HT1080 (cell line): ENCODE measurements at places on chromosomes 2 and 18. TPM values are rescaled to one million over a fixed set of nuclear protein-coding genes. Genes with fewer than 3 reads are reported as not detected.

- DNase-seq, result no peak
Observed at GRCh38 chr2:1628893-1629292, 115.4 kb downstream of the PXDN start.

CYS1 gene
- 0.05 and 0.10 TPM in 2 replicates for total RNA-seq

- DNase-seq, result peak; percentile 11
Observed at GRCh38 chr2:84458551-84459017, 496 bp downstream of the SUCLG1 start.

WIPF1 gene
- total RNA-seq, result 10.3 and 15.6 TPM in 2 replicates

DNA sequence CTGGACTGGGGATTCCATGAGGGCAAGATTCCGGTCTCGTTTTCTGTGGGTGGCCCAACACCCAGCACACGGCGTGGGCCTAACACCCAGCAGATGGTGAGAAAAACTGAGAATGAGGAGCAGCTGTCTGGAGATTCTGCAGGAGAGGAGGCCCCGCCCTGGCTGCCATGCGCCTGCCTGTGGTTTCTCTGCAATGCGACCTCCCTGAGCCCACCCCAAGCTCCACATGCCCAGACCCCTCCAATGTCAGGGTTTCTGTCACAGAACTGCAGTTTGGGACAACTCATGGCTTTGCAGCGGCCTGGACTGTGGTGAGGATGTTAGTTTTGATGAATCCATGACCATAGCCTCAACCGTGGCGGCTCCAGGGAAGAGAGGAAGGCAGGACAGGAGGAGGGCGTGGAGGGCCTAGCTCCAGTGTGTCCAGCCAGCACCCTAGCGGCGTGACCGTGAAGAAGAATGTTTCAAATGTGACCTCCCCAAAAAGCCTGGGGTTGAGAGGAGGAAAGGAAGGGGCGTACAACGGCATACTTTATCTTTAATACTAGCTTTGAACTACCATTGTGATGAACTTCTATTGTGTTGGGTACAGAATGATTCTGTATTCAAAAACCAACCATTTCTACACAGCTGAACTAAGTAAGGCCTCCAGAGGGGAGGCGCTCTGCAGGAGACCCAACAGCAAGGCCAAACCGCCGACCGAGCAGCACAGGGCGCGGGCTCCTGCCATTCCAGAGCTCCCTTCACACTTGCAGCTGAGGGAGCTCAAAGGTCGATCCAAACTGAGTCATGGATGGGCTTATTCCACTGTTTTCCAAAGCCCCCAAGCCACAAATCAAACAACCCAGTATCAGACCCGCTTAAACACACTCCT is 3.4 kb downstream of the PXDN start:
- DNase-seq, result no peak

DNA sequence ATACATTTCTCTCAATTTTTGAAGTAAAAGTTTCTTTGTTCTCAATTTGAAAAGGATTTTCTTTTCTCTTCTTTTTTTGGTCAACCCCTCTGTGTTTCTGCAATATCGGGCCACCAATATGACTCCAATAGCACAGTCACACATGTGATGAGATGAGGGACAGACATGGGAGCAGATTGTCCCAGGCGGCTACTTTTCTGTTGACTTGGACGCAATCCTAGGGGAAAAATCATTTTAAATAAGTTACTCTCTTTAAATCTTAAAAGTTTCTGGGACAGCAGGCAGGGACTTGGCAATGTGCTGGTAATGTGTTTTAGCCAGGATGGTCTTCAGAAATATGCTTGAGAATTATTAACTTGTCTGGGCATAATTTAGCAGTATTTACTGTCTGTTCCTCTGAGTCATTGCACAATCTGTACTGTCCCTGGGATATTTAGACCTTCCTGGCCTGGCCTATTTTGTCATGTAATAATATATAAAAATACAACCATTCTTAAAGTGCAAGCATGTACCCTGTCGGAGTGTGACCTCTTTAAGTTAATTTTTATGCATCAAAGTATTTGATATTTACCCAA is 388.5 kb upstream of the FANCL start:
- DNase-seq, result no peak

- no peak for DNase-seq
Observed at GRCh38 chr2:187364696-187365095, 83.4 kb downstream of the CALCRL start.

DNA sequence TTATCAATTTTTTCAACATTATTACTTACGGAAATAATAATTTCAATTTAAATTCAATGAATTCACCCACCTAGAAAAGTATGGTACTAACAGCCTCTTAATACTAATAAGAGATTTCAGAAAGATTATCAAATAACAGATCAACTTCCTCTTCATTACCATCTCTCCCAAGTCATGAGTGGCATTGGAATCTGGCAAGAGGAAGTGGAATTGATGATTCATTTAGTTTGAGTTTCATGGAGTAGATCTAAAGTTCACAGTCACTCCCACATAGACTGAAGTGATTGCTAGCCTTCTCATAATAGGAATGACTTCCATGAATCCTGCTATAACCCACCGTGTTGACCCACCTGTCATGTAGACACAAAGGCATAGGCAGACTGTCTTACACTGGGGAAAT is 77.7 kb upstream of the WDR75 start:
- DNase-seq, result peak; percentile 78

SEPTIN10 gene
- 31.5 and 45.2 TPM in 2 replicates for total RNA-seq

SERPINB10 gene
- not detected in 2 replicates for total RNA-seq

GRCh38 chr2:212730994-212731393 is 192.4 kb upstream of the ERBB4 start:
- no peak for DNase-seq

GRCh38 chr2:190318931-190319554 is 583 bp downstream of the HIBCH start:
- peak; percentile 12 for DNase-seq

PSD4 gene
- 41.6 and 44.5 TPM in 2 replicates for total RNA-seq

MGAT5 gene
- 31.5 and 37.5 TPM in 2 replicates for total RNA-seq

DNA sequence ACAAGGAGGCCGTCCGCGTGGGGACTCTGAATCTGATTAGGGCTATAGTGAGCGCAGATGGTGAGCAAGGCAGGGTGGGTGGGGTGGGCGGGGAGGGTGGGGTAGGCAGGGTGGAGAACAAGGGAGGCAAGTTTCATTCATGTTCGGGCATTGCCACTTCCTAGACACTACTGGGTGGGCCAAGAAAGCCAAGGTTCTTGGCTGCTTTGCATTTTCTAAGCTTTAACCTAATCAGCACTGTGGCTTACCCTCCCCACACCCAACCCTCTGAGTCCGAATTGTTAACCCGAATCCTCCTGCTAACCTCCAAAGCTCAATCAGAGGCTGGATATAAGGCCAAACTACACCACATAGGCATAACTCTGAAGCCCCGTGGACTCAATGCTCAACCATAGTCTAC is 18.1 kb downstream of the MROH2A start:
- DNase-seq, result no peak

GRCh38 chr2:25240636-25241035 is 72.3 kb upstream of the POMC start:
- DNase-seq, result no peak

- no peak for DNase-seq
Observed at GRCh38 chr2:239310401-239311061, 90.3 kb downstream of the HDAC4 start.

GRCh38 chr18:76715012-76715610 is 107.2 kb upstream of the ZNF236 start:
- DNase-seq, result no peak

GRCh38 chr2:198376677-198377076 is 572.3 kb downstream of the PLCL1 start:
- peak; percentile 77 for DNase-seq

DNA sequence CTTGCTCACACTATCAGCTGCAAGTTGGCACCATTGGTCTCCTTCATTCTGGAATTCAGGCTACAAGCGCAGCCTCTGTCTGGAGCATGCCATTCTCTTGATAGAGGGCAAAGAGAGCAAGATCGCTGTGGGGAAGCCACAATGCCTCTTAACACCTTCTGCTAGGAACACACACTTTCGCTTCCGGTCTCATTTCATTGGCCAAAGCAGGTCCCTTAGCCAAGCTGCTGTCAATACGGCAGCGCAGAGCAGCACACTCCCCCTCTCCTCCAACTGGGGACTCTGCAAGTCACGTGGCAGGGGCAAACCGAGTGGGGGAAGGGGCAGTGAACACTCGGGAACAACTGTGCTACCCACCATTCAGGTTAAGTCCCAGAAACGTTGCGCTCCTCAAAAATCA is 98.1 kb downstream of the MMADHC start:
- no peak for DNase-seq

KIAA2012 gene
- not detected in 2 replicates for total RNA-seq

- no peak for DNase-seq
Observed at GRCh38 chr2:137764646-137765045, 199.6 kb upstream of the HNMT start.

DNA sequence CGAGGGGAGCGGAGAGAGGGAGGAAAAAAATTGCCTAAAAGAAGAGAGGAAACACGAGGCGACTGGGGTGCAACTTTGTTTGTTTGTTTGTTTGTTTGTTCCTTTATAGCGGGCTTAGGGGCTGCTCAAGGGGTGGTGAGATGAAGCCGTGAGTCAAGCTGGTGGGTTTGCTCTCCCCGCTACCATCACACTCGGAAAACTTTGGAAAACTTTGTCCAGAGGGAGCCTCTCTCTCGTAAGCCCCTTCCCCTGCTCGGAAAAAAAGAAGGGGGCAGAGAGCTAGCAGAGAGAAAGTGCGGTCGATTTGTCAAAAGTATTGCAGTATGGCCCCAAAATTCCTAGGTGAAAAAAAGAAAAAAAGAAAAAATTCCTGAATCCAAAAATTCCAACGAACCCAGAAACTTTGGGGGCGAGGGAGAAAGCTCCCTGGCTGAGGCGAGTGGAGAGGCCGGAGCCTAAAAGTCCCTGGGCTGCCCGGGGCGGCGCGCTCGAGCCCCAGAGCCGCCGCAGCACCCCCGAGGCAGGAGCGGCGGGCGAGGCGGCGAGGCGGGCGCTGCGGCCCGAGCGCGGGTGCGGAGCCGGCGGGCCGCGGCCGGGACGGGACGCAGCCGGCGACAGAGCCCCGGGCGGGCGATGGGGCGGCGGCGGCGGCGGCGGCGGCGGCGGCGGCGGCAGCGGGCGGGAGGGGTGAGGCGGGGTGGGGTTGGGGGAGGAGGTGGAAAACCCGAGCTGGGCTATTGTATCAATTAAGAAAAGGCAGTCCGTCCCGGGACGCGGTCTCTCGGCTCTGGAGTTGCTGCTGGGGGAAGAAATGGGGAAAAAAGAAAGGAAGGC is 558 bp upstream of the CYP26B1 start:
- DNase-seq, result no peak

EDAR gene
- total RNA-seq, result not detected in 2 replicates

GRCh38 chr2:229257985-229258384 is 13.1 kb downstream of the PID1 start:
- DNase-seq, result no peak

LGALSL gene
- 1.7 and 3.0 TPM in 2 replicates for total RNA-seq

DNA sequence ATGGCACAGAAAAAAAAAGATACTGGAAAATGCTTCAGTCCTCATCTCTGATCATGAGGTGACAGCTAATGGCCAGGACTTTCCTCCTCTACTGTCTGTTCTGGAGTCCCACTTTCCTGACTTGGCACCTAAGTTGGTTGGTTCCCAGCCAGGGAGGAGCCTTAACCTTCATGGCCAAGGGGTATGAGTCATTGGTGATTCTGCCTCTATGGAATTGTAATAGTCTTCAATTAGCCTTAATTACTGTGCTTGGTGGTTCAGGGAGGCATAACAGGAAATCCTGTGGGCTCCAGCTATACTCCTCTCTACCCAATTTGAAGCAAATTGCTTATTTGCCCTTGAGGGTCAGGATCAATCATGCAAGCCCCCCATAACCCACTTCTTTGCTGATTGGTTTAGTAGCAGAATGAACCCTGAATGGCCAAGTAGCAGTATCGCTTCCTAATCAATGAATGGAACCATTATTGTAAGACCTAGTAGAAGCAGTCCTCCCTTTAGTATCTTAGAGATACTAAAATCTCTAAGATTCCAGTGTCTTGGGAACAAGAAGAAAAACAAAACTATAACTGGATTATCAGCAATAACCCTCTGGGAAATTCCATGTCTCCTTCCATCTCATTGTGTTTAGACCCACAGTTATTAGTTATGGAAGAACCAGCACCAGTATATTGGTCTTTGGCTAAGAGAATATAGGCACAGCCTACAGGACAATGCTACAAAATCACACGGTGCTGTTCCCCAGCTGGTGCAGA is 109.0 kb downstream of the COL6A3 start:
- DNase-seq, result peak; percentile 90

ABCB11 gene
- total RNA-seq, result under 0.01 TPM in 1 of 2 replicates, not detected in the other

DNA sequence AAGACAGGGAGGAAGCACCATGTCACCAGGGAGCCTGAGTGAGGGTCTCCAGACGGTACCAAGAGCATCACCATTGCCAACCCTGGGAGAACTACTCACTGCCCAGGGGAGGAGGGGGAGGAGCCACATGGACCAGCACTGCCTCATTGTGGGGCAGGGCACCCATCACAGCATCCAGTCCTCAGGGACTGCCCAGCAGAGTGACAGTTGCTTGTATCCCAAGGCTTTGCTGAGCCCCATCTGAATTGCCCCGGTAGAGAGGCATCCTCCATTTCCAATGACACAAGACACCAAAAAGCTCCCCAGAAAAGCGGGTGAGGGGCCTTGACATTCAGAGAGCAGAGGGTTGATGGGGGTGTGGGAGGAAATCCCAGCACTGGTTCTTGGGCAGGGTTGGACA is 6.8 kb upstream of the CIB4 start:
- DNase-seq, result no peak

- no peak for DNase-seq
Observed at GRCh38 chr2:152395572-152395971, 60.6 kb downstream of the FMNL2 start.

OXER1 gene
- total RNA-seq, result not detected in 2 replicates

DNA sequence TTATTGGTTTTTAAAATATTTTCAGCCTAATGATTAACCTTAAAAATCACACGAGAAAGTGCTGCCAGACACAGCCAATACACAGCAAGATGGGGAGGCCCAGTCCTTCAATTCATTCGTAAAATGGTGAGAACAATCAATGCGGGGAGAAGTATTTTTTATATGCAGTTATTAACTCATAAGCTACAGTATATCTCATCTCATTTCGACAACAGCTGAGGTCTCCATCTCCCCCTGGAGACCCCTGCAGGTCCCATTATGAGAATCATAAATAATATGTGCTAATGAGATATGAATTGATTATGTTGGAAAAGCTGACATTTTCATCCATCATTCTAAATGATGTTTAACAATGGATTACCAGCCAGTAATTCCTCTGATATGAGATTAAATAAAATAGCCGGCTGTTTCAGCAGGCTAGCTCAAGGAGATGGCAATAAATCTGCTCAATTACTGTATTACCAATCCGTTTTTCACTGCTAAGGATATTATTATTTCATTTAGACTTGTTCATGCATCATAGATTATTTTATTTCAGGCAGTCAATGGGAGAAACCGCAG is 535.8 kb downstream of the GALR1 start:
- no peak for DNase-seq

DNA sequence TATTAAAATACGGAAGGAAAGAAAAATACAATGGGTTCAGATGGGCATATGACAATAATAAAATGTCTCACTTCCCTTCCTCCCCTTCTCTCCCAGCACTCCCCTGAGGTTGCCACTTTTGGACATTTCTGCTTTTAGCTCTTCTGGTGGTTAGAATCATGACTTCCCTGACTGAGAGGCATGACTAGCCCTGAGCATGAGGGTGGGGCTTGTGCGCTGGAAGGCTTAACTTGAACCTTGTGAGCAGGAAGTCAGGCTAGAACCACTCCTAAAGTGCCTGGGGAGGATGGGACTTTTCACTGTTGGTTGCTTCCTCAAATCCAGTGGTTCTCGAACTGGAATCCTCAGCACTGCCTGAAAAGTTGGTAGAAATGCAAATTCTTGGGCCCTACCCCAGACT is 19.7 kb upstream of the ARHGAP25 start:
- DNase-seq, result peak; percentile 25

KIF5C gene
- total RNA-seq, result 4.7 and 5.4 TPM in 2 replicates

- DNase-seq, result peak; percentile 79
Observed at GRCh38 chr2:196696423-196697079, 57.0 kb downstream of the CCDC150 start.

SERPINB11 gene
- not detected in 2 replicates for total RNA-seq

CD226 gene
- total RNA-seq, result 0.03 and 0.17 TPM in 2 replicates
